MCF 10A (cell line): ENCODE measurements at places on chromosomes 12 and 14.

GRCh38 chr12:131074221-131075083, 120.7 kb downstream of the ADGRD1 start:
- no peak for DNase-seq

DNA sequence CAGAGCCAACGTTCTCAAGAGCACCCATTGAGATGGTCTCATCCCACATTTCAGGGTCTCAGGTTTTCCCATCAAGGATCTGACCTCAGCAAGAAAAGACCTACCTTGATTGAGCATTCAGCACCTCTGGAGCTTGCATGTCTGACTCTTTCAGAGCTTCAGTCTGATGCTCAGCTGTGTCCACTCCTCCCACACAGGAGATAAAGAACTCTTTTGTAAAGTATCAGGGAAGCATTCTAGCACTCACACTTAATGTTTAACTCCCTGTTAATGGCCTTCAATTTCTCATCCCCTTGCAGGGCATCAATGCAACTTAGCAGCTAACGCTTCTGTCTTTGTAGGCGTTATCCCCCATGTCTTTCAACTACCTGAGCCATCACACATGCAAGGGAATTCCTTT, 124.1 kb downstream of the GALC start:
- DNase-seq: no peak

GRCh38 chr14:75446447-75446846, 18.6 kb downstream of the JDP2 start:
- DNase-seq: no peak

DNA sequence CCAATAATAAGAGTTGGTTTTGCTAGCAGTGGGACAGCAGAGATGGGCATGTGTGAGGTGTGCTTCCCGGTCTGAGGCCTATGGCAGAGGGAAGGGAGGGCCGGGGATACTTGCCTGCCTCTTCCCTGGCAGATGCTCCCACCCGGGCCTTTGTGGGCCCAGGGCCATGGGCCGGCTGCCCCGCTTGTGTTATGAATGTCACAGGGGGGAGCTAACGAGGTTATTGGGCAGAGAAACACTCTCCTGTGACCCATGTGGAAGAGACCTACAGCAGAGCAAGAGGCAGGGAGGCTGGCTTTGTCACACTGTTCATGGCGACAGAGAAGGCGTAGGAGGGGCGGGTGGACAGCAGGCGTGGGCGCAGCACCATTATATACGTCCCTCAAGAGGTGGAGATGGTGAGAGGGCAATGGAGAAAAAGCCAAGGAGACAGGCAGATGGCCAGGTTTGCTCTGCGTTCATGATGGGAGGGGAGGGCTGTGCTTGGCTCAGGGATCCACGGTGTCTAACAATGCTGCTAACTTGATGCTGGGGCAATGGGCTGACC, 13.3 kb downstream of the CCND2 start:
- no peak for DNase-seq
